Natural killer cell (primary cell): ENCODE measurements at places on chromosomes 11 and 22.

- H3K27me3 ChIP-seq: peaks cover 8% of the 10 kb centered on the region
- H3K4me1 ChIP-seq: no peaks in the 10 kb centered on the region
Measured at GRCh38 chr11:77259641-77260040, 41.8 kb downstream of the GDPD4 start.

GRCh38 chr22:24066260-24066659, 55.2 kb downstream of the CABIN1 start:
- no peak overlapping the region for H3K4me3 ChIP-seq
- DNase-seq: no peak
- H3K27me3 ChIP-seq: no peaks in the 10 kb centered on the region
- peaks cover 67% of the 10 kb centered on the region for H3K36me3 ChIP-seq
- H3K27ac ChIP-seq: no peak overlapping the region
- H3K4me1 ChIP-seq: no peaks in the 10 kb centered on the region

DNA sequence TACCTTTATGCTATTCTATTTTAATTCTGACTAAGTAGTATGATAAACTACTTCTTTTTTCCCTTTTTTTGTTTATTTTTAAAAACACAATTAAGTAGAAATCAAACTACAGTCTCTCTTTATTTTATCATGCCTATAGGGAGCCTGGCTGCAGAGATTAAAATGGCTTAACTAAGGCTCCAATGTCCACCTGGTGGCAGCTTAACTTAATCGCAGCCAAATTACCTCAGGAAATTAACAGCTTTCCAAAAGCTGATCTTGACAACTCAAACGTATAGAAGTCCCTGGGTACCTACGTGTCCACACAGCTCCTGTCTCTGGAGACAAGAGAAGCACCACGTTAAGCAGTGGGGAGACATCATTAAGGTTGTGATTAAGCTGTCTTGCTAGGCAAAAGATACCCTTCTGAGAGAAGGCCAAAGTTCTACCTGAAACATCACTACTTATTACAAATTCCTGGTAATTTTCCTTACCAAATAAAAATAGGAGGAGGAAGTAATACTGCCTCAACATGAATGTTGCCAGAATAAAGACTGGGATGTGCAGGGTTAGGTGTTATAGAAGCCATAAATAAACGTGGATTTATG, 63.2 kb upstream of the SNX19 start:
- no peak overlapping the region for H3K27ac ChIP-seq
- no peak for DNase-seq
- no peaks in the 10 kb centered on the region for H3K36me3 ChIP-seq

GRCh38 chr11:34273099-34273498, 84.7 kb downstream of the ABTB2 start:
- no peaks in the 10 kb centered on the region for H3K27me3 ChIP-seq
- H3K4me1 ChIP-seq: no peaks in the 10 kb centered on the region
- no peak overlapping the region for H3K4me3 ChIP-seq
- H3K36me3 ChIP-seq: no peaks in the 10 kb centered on the region
- no peak overlapping the region for H3K27ac ChIP-seq
- no peak for DNase-seq

DNA sequence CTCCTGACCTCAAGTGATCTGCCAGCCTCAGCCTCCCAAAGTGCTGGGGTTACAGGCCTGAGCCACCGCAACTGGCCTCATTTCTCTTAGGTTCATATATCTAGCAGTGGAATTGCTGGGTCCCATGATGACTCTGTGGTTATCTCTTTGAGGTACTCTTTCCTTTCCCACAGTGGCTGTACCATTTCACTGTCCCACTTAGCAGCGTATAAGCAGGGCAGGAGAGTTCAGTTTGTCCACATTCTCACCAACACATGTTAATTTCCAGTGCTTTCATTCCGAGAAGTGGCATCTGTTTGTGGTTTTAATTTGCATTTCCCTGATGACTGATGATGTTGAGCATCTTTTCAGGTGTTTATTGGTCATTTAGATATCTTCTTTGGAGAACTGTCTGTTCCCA, 16.4 kb downstream of the PRR5 start:
- no peaks in the 10 kb centered on the region for H3K27me3 ChIP-seq
- no peak for DNase-seq
- H3K36me3 ChIP-seq: peaks cover 34% of the 10 kb centered on the region
- H3K4me1 ChIP-seq: peaks cover 53% of the 10 kb centered on the region

- no peaks in the 10 kb centered on the region for H3K27me3 ChIP-seq
- no peak overlapping the region for H3K4me3 ChIP-seq
- H3K27ac ChIP-seq: no peak overlapping the region
- peaks cover 39% of the 10 kb centered on the region for H3K36me3 ChIP-seq
Measured at GRCh38 chr11:33063326-33063881, 24.0 kb downstream of the TCP11L1 start.

DNA sequence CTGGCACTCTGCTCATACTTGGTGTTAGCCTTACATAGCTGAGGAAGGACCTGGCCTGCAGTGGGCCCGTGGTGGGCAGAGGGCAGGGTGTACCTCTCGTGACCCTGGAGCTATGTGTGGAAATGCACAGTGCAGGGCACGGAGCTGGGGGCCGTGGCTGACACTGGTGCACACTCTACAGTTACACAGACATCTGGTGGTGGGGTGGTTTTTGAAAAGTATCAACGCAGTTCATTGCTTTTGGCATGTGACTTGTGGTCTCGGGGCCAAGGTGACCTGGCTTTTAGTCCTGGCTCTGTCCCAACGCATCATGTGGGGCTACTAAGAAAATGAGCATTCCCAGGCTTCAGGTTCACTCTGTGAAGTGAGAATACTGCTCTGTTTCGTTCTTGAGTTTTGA, 553.6 kb downstream of the NTM start:
- H3K27ac ChIP-seq: no peak overlapping the region
- no peaks in the 10 kb centered on the region for H3K36me3 ChIP-seq
- no peaks in the 10 kb centered on the region for H3K4me1 ChIP-seq
- H3K27me3 ChIP-seq: no peaks in the 10 kb centered on the region
- DNase-seq: no peak

- no peak for DNase-seq
- H3K27ac ChIP-seq: no peak overlapping the region
- no peaks in the 10 kb centered on the region for H3K36me3 ChIP-seq
- H3K4me1 ChIP-seq: no peaks in the 10 kb centered on the region
- H3K4me3 ChIP-seq: no peak overlapping the region
- H3K27me3 ChIP-seq: no peaks in the 10 kb centered on the region
Measured at GRCh38 chr11:74195828-74196227, 24.7 kb downstream of the PPME1 start.

- no peak overlapping the region for H3K27ac ChIP-seq
- peaks cover 11% of the 10 kb centered on the region for H3K4me1 ChIP-seq
- H3K27me3 ChIP-seq: peaks cover 5% of the 10 kb centered on the region
- H3K36me3 ChIP-seq: no peaks in the 10 kb centered on the region
- no peak for DNase-seq
Measured at GRCh38 chr11:124832571-124832970, 32.4 kb upstream of the MSANTD2 start.

- no peaks in the 10 kb centered on the region for H3K27me3 ChIP-seq
- H3K27ac ChIP-seq: no peak overlapping the region
- no peak overlapping the region for H3K4me3 ChIP-seq
- DNase-seq: no peak
- no peaks in the 10 kb centered on the region for H3K4me1 ChIP-seq
- H3K36me3 ChIP-seq: no peaks in the 10 kb centered on the region
Measured at GRCh38 chr11:119796363-119797060, 67.5 kb upstream of the NECTIN1 start.

DNA sequence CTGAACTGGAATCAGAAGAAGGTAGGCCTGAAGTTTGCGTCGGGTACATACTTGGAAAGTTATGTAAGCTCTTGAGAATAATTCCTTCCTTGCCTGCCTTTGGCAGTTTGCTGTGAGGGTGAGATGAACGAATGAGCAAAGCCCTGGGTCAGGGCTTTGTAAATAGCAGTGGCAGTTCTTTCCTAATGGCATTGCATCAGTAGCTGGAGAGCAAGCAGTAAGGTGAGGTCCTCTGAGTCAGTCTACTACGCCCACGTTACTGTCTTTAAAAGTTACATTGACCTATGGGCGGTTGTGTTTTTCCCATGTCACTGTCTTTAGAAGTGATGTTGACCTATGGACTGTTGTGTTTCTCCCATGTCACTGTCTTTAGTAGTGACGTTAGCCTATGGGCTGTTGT, 179.1 kb upstream of the E2F8 start:
- H3K27me3 ChIP-seq: no peaks in the 10 kb centered on the region
- no peaks in the 10 kb centered on the region for H3K36me3 ChIP-seq
- no peak overlapping the region for H3K27ac ChIP-seq
- H3K4me1 ChIP-seq: no peaks in the 10 kb centered on the region
- no peak overlapping the region for H3K4me3 ChIP-seq

DNA sequence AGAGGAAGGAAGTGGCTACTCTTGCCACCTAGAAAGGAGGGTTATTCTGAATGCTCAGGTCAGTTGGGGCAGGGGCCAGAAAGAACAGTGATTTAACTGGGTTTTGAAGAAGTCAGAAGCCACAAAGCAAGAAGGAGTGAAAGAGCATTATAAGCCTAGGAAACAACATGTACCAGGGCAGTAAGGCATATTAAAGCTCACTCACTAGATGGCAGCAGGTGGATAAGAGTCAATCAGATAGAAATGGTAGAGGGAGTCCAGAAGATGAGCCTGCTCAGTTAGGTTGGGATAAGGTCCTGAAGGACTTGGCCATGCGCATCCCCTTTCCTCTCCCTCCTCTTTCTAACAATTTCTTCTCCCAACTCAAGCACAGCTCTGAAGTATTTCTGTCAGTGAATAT, 22.0 kb upstream of the PATE1 start:
- no peaks in the 10 kb centered on the region for H3K4me1 ChIP-seq
- H3K36me3 ChIP-seq: no peaks in the 10 kb centered on the region
- H3K27ac ChIP-seq: no peak overlapping the region

- no peak overlapping the region for H3K27ac ChIP-seq
- no peaks in the 10 kb centered on the region for H3K27me3 ChIP-seq
- DNase-seq: no peak
- H3K4me1 ChIP-seq: no peaks in the 10 kb centered on the region
- no peaks in the 10 kb centered on the region for H3K36me3 ChIP-seq
- H3K4me3 ChIP-seq: no peak overlapping the region
Measured at GRCh38 chr11:14585438-14585837, 58.2 kb upstream of the PDE3B start.
